ENCODE measurements at places on chromosomes 13 and 19.

DNA sequence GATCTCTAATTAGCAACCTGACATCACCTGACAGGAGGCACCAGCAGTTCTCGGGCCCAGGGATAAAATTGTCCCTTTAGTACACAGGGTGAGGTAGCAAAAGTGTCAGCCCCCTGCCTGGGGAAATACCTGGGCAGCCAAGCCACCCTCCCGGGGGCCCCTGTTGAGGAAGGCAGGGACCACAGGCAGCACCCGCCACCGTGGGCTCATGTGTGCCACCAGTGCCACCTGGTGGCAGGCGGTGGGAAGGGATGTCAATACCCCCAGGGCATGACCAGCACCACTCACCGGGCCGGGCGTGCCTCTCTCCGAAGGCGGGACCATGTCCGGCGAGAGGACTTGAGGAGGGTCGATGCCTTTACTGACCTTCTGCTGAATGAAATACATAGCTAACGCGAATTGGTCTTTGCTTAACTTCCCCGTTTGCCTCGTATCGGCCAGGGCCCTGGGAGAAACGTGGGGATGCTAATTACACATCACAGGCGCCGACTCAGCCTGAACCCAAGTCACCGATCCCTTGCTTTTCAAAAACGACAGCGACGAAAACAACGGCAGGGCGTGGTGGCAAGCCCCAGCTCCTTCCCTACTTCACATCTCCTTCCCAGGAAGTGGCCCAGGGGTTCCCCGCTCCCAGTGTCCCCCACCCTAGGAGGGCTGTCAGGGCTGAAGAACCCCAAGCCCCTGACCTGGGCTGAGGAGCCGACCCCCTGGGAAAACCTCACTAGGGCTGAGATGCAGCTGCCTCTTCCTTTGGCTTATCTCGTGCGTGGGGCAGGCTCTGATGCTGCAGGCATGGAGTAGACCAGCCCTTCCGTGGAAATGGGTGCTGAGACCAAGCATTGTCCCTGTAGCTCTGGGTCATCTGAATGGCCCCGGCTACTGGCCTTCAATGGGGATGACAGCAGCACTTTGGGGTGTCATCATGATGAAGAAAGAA lies 53.8 kb downstream of the EPS15L1 start:
- DNase-seq = peak; percentile 66

DNA sequence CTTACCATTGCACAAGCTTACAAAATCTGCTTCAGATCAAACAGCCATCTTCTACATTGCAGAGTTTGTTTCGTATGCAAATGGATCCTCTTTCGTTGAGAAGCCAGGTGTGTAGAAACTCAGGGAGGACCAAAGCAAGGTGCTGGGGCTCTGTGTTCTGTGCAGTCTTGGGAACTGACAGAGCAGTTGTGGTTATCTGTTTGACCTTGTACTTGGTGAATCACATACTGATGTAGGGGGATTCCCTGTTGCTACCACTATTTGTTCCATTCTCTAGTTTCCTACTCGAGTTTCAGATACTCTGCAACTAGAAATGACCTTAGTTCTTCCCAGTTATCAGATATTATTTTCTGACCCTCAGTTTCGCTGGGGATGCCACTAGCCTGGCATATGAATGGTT lies 95.2 kb upstream of the CLDN10 start:
- no peak for DNase-seq

DNA sequence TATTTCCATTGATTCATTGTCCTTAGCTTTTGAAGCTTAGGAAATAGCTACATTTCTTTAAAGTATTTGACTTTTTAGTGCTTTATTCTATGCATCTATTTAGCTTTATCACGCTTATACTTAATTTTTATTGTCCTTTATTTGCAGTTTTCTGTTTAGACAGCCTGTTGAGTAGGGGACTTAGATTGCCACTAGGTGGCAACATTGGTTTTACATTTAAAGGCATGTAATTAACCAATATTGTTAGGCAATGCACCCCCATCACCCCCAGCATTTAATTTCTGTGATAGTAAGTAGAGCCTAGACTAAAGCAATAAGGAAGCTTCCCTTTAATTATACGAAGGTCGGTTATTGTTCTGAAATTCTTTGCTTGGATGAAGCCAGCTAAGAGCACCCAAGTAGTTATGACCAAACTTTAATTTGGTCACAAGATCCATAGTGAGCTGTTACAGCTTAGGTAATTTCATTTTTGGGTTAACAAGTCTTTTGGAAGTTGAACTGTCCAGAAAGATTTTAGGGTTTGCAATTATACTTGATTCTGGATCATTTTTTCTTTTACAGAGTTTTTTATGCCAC lies 36.5 kb downstream of the B3GLCT start:
- peak; percentile 53 for DNase-seq

DNA sequence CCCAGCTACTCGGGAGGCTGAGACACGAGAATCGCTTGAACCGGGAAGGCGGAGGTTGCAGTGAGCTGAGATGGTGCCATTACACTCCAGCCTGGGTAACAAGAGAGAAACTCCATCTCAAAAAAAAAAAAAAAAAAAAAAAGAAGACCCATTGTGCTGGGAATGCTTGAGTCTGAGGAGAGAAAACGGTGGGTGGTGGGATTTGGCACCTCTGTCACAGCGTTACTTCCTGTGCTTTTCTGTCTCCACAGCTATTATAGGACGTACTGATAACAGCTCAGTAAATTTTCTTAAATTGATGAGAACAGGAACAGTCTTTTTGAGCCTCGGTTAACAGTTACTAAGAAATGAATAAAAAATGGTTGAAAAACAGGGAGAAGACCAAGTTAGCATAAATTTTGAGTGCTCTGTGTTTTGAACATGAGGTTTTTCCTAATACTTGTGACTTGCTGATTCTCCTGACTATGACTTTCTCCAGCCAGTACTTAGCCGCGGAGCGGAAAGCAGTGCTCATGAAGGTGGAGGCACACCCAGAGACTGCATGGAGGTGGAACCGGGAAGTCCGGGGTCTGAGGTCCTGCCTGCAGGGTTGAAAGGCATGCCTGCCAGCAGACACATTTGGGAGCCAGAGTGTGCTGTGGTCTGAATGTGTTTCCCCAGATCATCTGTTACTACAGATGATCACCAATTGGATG lies 55.3 kb upstream of the TEX29 start:
- DNase-seq = no peak

GRCh38 chr13:64446372-64446771 lies 2783.8 kb downstream of the PCDH9 start:
- no peak for DNase-seq

GRCh38 chr13:79481685-79482052 lies 714 bp downstream of the NDFIP2 start:
- no peak for DNase-seq

DNA sequence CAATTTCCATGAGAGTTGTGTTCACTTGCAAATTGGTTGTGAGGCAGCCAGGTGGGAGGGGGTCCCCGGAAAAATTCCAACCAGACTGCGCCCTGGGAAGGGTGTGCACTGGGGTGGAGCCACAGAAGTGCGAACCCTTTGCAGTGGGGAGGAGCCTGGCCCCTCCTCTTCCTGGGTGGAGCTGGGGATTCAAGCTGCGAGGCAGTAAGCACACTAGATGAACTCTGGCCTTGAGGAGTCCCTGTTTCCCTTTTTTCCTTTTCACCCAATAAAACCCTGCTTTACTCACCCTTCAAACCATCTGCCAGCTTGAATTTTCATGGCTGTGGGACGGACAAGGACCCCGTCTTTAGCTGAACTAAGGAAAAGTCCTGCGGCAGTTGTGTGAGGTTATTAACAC lies 31.0 kb upstream of the MBNL2 start:
- no peak for DNase-seq

- no peak for DNase-seq
Observed at GRCh38 chr19:19202707-19203011, 555 bp downstream of the NR2C2AP start.

DNA sequence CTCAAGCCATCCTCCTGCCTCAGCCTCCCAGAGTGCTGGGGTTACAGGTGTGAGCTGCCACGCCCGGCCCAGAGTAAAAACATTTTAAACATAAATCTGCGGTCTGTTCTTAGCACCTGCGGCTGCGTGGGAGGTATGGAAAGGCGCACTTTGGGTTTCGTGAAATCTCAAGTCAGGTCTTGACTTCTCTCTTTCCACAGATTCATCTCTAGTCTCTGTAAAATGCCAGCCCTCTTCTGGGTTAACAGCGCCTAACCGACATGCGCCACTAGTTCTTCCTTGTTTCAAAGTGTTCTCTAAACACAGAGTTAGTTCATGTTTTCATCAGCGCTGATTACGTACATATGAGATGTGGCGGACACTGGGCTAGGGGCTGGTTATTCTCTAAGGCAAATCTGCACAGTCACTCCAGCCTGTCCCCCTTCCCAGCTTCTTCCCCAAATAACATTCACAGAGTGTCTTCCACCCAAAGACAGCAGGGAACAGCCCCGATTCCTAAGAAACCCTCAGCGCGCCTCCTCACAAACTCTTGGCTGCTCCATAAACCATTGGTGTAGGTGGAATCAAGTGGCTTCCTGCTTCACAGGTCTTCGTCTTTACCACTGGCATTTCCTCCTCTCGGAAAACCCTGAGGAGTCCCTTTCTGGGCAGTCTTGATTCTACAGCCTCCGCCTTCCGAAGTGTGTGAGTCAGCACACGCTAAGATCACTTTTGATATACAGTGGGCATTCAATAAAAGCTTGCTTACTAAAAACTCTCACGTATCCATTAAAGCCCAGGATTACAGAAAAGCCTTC lies 1.4 kb downstream of the PARP4 start:
- DNase-seq = peak; percentile 25

- DNase-seq = peak; percentile 2
Observed at GRCh38 chr13:59588717-59589067, 575.0 kb downstream of the DIAPH3 start.

DNA sequence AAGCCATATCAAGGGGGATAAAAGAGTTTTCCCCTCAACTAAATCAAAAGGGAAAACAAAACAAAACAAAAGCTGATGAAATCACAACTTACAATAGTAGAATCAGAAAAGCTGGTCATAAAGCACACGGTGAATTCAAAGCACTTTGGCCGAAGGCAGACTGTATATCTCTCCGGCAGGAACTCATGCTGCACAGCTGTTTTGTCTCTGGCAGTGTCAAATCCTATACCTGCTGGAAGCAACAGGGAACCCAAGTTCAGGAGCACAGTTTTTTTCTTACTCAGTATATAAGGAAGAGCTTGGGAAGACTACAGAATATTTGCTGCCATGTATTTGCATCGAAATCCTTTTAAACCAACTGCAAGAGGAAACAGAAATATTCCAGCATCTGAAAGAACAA lies 213.7 kb downstream of the RFC3 start:
- no peak for DNase-seq

DNA sequence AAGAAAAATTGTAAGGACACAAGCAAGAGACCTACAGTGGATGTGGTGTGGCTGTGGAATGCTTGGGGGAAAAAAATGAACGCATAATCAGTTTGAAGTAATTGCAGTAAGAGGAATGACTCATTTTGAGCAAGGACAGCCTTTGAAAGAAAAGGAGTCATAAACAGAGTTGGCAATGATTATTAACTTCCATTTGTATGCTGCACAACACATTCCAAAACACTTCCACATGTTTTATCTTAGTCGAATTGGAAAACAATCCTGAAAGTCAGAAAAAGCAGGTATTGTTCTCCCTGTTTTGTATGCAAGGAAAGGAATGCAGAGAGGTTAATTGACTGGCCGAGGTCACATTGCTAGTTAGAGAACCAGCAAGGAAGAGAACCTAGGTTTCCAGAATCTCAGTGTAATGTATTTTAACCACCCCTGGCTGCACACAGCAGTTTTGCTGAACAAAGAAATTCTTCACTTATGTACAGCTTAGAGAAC lies 630.0 kb upstream of the MIR17HG start:
- DNase-seq = peak; percentile 74

GRCh38 chr13:114313061-114313860 lies 1.0 kb upstream of the CHAMP1 start:
- no peak for DNase-seq

DNA sequence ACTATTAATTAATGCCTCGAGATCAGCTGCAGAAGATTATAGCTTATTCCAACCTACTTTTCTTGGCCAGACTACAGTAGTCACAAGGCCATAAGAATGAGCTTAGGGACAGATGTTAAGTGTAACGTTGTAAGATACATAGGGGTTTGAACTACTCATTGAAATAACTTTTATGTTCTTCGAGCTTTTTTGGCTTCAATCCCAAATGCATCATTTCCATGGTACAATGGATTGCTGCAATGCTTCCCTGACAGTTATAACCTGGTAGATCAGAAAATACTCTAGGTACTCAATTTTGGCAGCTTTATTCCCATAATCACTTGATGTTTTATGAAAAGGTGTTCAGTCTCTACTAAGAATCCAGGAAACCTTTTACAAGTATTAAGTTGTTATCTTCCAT lies 2216.7 kb upstream of the PCDH20 start:
- no peak for DNase-seq

DNA sequence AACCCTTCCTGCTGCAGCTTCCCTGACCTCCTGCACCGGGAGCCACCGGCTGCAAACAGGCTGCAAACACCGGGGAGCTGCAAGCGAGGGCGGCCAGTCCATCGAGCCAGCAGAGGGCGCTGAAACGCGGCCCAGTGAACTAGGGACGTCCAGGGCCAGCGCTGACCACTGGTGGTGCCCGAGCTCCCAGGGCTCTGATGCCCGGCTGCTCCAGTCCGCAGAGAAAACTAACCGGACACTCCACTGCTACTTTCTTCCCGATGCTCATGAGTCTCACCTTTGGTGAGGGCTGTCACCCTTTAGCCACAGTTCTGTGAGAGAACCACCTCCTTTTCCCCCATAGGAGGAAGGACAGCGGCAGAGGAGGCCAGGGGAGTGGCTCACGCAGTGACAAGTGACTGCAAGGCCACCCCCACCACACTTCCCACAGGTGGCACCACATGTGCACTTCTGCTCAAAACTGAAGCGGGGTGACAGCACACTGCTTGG lies 82.8 kb upstream of the MTIF3 start:
- peak; percentile 90 for DNase-seq

DNA sequence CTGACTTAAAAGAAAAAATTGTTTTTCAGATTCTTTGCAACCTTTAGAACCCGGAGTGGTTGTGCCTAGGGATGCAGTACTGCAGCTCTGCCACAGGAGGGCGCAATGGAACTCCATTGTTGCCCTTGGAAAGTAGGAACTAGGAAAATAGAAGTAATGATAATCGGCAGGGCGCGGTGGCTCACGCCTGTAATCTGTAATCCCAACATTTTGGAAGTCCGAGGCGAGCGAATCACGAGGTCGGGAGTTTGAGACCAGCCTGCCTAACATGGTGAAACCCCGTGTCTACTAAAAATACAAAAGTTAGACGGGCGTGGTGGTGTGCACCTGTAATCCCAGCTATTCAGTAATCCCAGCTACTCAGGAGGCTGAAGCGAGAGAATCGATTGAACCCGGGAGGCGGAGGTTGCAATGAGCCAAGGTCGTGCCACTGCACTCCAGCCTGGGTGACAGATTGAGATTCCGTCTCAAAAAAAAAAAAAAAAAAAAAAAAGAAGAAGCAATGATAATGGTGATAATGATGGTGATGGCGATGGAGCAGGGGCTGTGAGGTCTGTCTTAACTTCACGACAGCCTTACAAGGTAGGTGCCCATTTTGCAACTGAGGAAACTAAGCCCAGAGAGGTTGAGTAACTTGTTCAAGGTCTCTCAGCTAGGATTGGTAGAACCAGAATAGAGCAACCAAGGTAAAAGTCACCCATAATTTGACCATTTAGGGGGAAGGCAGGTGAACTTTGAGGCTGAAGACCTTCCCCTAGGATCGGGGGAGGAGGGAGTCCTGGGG lies 5.5 kb upstream of the ADAMTS10 start:
- peak; percentile 84 for DNase-seq

- no peak for DNase-seq
Observed at GRCh38 chr13:60019119-60019993, 144.4 kb downstream of the DIAPH3 start.

- no peak for DNase-seq
Observed at GRCh38 chr13:34129436-34129835, 311.5 kb downstream of the RFC3 start.

GRCh38 chr13:87331178-87331577 lies 340.0 kb upstream of the SLITRK5 start:
- DNase-seq = peak; percentile 52
